ENCODE measurements at places on chromosomes 6 and 20. TPM values are rescaled to one million over a fixed set of nuclear protein-coding genes. Genes with fewer than 3 reads are reported as not detected.
A peak's percentile ranks its signal among the peaks of the same experiment; 100 is the strongest.

The TPD52L1 gene
- 1.1 TPM for total RNA-seq

The MROH8 gene
- 2.2 TPM for total RNA-seq

DNA sequence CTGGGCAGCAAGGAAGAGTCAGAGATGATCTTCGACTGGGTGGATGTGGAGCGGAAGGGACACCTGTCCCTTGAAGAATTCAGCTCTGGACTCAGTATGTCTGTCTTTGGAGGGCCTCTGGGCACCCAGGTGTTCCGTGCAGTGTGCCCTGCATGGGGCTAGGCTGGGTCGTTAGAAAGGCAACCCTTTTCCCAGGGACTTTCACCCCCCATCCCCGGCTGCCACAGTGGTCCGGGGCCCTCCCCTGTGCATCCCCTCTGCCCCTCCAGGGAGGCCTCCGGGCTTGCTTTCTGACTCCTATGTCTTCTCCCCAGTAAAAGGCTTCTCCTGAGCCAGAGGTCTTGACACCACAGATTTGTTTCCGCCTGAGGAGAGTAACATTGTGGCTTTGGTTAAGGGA, 16.2 kb downstream of the RAB44 start:
- no peak for DNase-seq

DNA sequence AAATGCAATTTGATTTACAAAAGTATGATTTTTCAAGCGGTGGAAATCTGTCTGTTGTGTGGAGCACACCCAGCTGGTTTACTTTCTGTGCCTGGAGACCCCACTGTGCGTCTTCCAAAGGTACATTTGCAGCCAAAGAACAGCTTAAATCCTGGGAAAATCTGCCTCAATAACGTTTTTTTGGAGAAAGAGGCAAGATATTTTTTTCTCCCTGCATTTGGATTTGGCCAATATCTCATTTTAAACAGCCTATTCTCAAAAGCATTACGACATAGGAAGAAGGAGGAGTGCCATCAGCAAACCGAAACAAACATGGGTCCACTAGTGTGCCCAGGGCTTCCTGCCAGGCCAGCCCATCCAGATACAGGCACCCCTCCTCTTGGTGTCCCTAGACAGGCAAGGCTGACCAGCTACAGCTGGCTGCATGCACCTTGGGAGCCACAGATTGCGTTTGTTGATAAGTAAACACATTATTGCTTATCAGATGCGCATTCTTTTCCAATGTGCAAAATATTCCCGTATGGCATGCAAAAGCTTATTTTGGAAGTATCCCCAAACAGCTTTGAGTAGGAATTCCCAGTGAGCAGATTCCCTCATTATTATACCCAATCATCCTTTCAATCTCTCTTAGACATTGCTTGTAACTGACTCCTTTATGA, 184.5 kb upstream of the MARCKS start:
- DNase-seq = no peak

DNA sequence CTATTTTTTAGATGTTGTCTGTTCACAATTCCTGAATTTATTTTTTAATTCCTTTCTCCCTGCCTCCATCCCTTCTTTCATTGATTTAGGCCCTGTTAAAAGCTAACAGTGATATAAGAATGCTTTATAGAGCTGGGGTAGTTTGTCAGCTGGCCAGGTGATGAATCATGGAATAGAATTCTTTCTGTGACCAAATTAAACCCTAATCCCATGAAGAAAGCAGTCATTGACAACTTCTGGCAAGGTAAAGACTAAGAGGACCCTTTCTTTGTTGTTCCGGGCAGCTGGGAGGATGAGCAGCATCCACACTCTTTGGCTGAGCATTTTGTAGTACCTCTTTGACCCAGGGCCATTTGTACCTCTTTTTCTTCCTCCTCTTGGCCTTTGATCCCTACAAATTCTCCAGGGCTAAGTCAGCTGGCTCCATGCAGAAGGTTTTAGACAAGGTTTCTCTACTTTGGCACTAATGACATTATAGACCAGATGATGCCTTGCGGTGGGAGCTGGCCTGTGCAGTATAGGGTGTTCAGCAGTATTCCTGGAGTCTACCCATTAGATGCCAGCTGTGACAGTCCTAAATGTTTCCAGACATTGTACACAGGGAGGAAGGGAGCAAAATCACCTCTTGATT, 102.9 kb downstream of the SLX4IP start:
- no peak for DNase-seq

The RNF5 gene
- total RNA-seq = 29.1 TPM

The MATN4 gene
- under 0.01 TPM for total RNA-seq

GRCh38 chr20:11813106-11813890, 104.4 kb upstream of the BTBD3 start:
- no peak for DNase-seq

GRCh38 chr20:60868316-60868891, 383.7 kb upstream of the CDH4 start:
- no peak for DNase-seq

- no peak for DNase-seq
These were observed 39.0 kb upstream of the SUPT3H start for GRCh38 chr6:45416700-45417099.

DNA sequence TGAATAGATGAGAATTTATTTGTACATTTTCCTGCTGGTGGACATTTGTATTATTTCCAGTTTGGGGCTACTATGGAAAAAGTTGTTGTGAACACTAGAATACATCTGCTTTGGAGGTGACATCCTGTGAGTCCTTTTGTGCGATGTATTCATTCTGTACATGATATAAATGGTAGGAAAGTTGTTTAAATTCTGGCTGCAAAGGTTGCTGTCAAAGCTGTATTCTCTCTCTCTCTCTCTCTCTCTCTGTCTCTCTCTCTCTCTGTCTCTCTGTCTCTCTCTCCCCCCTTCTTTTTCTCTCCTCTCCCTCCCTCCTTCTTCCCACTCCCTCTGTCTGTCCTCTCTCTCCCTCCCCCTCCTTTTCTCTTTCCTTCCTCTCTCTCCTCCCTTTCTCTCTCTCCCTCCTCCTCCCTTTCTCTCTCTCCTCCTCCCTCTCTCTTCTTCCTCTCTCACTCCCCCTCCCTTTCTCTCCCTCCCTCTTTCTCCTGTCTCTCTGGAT, 25.3 kb downstream of the SLC13A3 start:
- no peak for DNase-seq

DNA sequence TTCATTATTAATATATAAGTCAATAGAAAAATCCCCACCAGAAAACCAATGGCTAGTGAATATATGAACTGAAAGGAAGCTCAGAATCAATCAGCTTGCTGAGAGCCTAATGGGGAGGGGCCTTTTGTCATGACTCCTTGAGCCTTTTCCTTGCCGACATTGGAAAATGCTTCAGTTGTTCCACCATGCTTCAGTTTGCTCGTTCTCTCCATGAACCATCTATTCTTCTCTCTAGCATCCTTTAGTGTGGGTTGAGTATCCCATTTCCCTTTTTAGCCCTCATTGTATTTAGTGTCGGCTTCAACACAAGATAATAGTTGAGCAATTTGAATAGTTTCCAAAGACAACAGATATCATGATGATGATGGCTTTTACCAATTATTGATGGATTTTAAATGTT, 139.9 kb downstream of the ADGRG6 start:
- DNase-seq = no peak

DNA sequence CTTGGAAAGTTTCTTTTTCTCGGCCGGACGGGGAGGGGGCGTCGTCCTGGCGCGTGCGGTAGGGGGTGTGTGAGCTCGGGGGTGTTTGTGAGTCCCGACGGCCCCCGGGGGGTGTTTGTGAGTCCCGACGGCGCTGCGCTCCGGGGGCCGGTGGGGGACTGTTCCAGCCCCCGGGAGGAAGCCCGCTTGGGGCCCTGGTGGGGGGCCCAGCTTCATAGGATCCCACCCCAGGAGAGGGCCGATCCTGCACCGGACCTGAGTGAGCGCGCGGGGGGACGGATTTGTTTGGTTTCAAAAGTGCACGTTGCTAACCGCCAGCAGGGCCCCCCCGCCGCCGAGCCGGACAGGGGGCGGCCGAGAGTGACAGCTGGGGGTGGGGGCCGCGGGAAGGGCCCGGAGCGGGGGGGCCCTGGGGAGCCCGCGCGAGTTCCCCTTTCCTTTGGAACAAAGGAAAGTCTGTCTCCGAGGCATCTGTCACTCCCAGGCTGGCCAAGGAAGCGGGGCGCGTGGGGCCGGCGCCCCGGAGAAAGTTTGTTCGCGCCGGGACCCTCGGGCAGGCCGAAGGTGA, 485 bp downstream of the TGIF2 start:
- DNase-seq = peak; percentile 78

- DNase-seq = no peak
These were observed 147.1 kb downstream of the TAF4 start for GRCh38 chr20:61918548-61918947.

DNA sequence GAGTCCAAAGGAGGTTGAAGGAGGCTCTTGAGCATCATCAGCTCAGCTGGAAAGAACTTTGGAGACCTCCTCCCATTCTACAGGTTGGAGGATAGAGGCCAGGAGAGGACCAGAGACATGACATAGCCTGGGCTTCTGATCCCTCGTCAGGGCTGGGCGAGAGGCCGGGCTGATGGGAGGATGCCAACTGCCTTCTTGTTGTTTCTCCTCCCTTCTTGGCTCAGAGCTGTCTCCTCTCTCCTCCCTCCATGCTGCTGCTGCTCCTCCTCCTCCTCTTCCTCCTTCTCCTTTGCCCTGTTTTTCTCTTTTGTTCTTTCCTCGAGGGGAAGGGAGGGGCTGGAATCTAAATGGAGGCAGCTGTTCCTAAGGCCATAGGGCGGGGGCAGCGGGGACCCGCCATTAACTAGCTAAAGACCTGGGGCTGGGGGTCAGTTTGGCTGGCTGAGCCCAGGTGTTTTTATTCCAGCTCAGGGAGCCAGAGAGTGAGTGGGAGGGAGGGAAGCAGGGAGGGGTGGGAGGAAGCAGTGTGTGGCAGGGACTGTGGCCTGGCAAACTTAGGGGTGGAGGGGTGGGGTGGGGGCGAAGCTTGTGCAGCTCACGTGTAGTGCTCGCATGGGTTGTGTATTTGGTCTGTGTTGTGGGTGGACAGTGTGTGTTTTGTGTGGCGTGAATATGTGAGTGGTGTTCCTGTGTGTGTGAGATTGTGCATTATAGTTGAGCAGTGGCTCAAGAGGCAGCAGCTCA, 84.8 kb downstream of the CD40 start:
- no peak for DNase-seq

- no peak for DNase-seq
These were observed 199.6 kb downstream of the ISM1 start for GRCh38 chr20:13420625-13421024.

- DNase-seq = no peak
These were observed 58.2 kb downstream of the CDH26 start for GRCh38 chr20:60016406-60016805.

GRCh38 chr6:10316373-10316721, 98.5 kb downstream of the TFAP2A start:
- no peak for DNase-seq

GRCh38 chr6:105428342-105428957, 25.6 kb upstream of the PREP start:
- DNase-seq = no peak

The GABRR1 gene
- not detected for total RNA-seq

DNA sequence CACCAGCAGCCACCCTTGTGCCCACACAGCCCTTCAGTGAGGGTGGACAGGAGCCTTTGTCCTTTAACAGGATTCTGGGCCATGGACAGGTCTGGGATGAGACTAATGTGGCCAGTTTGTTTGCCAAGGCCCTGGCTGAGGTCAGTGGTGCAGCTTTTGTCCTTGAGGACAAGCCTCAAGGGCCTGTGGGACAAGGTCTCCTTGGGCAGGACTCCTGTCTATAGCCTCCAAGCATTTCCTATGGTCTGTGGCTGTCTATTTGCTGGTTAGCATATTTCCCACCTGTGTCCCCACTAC, 44.1 kb downstream of the SUN5 start:
- no peak for DNase-seq

GRCh38 chr6:84074988-84075781, 41.6 kb downstream of the MRAP2 start:
- no peak for DNase-seq

GRCh38 chr6:18264923-18265377, 620 bp upstream of the DEK start:
- DNase-seq = no peak

DNA sequence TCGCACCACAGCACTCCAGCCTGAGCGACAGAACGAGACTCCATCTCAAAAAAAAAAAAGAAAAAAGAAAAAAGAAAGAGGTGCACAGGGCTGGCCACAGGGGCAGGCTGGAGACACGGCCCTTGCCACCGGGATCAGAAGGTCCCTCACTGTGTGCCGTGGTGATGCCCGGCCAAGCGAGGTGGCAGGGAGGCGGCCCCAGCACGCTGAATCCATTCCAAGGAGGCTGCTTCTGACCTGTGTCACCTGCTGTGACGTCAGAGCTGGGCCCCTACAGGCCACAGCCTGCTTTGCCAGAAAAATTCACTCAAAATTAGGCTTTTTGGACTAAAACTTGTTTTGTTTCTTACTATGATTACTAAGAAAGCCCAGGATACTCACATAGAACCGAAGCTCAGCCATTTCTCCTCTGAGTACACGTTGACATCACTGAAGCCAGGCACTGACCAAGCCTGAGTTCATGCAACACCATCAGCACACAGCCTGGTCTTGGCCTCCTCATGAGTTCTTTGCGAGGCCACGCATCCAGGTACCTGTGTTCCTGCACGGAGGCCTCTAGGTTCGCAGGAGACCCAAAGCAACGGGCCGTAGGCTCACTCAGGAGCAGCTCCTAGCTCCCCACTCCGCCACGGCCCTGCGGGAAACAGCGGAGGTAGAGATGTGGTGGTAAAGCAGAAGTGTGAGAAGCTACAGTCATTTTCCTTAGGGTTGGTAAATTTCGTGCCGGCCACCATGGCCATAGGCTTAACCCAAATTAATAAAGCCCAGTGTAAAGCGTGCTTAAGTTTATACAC, 67.8 kb downstream of the THBS2 start:
- no peak for DNase-seq

GRCh38 chr6:155604991-155605390, 149.4 kb upstream of the NOX3 start:
- no peak for DNase-seq

DNA sequence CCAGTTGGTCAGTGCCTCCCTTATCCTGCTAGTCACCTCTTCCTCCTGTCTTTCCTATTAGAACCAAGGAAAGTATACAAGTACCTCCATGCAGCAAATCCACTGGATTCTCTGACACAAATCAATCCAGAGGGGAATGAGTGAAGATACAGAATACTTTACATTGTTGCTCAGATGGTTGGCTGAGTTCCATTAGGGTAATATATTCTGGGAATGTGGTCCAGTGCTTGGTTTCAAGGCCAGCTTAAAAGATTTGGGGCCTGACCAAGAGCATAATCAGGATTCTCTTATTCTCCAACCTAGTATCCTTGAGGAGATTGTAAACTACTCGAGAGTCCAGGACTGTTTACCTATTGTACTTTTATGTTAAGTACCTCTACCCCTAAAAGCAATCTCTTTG, 23.0 kb downstream of the CARMIL1 start:
- no peak for DNase-seq

GRCh38 chr6:168562576-168563151, 121.7 kb downstream of the SMOC2 start:
- no peak for DNase-seq

All from hematopoietic multipotent progenitor cell (in vitro differentiated cells).